ENCODE measurements at places on chromosomes 6 and 20.

GRCh38 chr6:163573503-163574179, 159.1 kb downstream of the QKI start:
- no peak for DNase-seq

DNA sequence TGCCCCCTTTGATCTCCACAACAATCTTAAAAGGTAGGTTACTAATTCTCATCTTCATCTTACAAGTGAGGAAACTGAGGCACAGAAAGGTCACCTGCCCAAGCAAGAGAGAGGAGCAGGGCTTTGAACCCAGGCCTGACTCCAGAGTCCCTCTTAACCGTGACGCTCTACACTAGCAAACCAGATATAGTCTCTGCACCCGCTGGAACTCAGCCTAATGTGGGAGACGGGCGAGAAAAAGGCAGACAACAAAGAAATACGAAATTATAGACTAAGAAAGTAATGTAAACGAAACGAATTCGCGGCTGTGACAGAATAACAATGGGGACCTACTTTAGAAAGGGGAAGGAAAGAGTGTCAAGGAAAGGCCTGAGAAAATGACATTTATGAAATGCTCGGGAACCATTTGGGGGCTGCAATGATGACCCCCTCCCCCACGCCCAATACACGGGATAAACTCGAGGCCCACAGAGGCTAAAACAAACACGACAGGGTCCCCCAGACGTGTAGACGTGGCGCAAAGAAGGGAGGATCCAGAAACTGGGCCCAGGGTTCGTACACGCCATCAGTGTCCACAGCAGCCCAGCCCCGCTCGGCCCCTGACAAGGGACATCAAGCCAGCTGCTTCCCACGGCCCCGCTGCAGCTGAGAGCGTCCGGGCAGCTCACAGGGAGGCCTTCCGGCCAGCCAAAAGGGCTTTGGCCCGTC, 637 bp downstream of the TRPC4AP start:
- DNase-seq: peak; percentile 19

DNA sequence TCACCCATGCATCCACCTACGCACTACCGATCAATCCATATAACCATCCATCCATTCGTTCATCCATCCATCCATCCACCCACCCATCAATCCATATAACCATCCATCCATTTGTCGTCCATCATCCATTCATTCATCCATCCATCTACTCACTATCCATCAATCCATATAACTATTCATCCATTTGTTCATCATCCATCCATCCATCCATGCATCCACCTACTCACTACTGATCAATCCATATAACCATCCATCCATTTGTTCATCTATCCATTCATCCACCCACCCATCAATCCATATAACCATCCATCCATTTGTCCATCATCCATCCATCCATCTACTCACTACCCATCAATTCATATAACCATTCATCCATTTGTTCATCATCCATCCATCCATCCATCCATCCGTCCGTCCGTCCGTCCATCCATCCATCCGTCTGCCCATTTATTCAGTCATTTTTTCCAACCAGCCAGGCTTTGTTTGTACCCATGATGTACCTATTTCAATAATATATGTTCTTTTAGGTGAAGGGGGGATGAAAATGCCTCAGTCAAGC, 6.1 kb upstream of the BPIFB6 start:
- DNase-seq: no peak

GRCh38 chr20:19497064-19497463, 261.0 kb upstream of the RIN2 start:
- peak; percentile 80 for DNase-seq

DNA sequence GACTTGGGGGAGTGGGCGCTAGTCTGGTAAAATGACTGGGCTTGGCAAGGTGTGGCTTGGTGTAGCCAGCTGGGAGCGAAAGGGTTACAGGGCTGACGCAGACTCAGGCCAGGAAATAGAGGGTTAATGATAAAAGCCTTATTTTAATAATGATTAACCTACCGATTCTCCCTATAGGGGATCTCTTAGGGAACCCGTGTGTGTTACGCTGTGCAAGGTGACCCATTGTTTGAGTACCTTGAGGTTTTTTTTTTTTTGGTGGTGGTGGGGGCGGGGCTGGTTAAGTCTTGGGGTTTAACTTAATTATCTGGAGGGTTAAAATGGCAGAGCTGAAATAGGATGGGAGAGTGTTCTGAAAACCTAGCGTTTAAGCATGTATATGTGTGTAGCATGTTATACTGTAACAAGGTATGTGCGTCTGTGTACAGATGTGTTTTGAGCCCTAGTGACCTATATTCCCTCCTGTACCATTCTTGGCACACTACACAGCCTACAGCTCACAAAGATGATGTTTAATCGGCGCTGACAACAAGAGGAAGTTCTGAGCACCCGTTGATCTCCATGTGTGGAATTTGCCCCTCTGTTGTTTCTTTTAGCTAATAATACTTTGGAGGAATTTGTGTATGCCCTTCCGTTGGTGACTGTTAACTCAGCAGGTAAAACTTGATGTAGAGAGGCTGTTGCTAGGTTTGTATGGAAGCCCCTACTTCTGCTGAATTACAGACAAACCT, 1.3 kb downstream of the CARMIL1 start:
- DNase-seq: no peak

DNA sequence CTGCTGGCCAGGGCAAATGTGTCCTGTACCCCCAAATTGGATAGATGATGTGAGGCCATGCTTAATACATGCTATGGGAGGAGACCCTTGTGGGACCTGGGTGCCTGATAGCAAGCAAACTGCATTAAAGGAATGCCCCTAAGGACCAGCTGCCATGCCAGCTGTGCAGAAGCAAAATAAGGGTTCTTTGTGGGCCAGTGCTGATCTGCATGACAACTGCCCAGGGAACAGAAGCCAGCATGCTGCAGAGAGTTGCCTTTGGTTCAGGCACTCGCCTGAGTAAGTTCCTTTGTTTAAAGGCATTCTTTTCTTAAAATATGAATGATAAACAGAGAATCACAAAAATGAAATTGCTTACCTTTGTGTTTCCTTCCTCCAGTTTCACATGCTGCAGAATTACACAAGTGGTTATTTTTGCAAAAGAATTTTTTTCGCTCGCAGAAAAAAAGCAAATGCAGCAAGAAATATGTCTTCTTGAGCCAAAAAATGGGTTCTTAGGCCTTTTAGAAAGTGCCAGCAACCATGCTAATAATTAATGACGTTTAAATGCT, 6.9 kb upstream of the SYNDIG1 start:
- no peak for DNase-seq

GRCh38 chr20:61543931-61544745, 292.1 kb downstream of the CDH4 start:
- DNase-seq: no peak

DNA sequence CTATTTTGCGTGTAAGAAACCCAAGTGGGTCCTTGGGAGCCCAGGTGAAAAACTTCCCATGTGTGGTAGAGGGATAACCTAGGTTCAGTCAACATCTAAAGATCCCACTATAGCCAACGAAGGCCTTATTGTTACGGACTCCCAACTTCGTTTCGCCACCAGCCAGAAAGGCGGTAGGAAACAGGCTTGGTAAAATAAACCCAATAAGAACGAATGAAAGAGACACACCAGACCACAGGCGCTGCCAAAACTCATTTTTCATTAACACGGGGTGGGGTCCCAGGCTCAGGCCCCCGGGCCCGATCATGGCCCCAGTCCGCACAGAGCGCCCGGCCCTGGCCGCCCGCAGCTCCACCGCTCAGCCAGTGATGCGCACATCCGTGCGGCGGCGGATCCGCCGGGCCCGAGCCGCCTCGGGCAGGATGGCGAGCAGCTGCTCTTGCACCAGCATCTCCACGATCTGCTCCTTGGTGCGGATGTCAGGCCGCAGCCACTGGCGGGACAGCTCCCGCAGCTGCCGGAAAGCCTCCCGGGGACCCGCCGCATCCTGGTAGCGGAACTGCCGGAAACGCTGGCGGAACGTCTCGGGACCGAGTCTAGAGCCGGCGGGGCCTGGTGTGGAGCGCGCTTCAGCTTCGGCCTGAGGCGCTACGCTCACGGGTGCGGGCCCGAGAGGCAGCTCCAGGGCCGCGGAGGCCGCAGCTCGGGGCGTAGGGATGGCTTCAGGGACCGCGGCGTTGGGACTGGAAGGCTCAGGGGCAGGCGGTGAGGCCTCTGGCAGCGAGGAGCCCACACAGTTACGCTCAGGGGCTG, 709 bp downstream of the SCAND1 start:
- peak; percentile 33 for DNase-seq

DNA sequence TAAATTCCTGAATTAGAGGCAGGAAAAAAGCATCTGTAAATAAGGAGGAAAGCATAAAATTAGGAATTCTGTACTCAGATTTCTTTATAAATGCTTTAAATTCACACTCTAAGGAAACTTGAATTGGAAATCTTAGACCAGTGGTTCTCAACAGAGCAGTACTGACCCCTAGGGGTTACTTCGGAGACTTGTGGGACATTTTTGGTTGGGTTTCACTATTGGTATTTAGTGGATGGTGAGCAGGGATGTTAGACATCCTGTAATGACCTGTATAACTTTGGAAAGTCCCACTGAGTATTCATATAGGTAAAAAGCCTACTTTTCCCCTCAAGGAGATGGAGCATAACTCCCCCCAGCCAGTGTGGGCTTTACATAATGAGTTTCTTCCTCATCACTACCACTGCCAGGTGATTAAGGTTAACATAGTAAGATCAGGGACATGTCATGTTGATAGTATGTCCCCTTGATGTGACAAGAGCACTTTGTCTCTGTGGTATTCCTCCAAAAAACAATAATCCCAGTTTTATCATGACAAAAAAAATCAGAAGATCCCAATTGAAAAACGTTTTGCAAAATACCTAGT, 31.0 kb downstream of the GLO1 start:
- DNase-seq: peak; percentile 50

DNA sequence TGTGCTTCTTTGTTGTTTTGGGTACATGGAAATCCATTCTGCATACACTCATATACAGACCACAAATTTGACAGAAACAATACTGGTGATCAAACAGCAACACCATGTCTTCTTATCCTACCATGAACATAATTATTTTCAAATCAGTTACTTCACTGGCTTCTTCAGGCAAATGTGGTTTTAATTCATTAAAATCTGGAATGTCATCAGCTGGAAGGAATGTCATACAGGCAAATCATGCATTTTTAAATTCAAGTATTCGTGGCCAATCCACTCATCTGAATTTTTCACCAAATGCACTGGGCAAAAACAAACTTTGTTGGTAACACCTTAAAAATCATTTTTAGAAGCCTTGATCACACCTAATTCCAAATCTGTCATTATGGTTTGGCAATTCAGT, 59.3 kb downstream of the KIF6 start:
- peak; percentile 60 for DNase-seq

- peak; percentile 85 for DNase-seq
Observed at GRCh38 chr20:31835977-31836852, 9.2 kb downstream of the FOXS1 start.

DNA sequence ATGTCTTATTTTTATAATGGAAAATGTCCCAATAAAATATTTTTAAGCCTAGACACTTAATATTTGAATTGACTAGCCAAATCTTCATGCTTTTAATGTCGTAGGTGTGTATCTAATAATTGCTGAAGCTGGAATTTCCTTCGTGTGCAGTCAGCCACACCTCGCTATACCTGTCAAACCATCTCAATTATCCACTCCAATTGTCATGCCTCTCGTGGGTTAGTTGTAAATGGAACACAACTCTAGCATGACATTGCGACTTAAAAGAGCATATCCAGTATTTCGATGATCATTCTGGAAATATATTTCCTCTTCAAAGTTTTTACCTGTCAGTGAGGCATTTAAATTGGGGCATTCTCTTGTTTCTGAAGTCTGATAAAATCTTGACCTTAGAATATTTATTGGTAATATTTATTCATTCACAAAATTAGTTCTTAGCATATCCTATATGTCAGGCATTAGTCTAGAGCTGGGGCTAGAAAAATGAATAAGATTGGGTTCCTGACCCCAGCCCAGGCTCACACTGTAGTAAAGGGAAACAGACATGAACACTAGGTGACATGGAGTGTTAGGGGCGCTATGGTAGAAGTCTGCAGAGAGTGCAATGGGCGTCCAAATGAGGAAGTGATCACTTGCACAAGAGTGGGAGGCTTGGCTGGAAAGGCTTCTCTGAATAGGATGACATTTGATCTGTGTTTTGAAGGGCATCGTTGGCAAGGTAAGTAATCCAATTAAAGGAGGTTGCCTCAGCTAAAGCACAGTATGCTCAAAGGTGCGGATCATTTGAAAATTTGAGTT, 11.0 kb upstream of the CFAP206 start:
- DNase-seq: no peak

DNA sequence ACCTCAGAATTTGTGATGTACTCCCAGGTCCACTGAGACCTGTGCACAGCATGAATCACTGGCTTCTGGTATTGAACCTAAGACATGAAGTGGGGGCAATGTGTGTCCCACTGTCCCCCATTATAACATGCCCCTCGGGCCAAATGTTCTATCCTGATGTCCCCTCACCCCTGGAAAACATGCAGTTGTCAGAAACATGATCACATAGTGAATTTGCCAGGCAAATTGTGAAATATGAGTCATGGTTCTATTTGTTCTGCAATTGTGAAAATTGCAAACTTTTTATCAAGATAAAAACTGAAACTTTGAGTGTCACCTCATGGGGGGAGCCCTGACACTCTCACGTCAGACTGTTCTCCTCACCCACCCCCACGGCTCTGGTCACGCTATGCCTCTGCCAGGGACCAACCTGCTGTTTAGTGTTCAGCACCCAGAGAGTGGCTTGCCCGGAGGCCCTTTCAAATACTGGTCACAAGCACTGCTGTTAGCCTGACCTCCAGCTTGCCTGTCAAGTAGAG, 305.3 kb downstream of the CLIC5 start:
- DNase-seq: peak; percentile 25

- no peak for DNase-seq
Observed at GRCh38 chr6:101231606-101232235, 161.8 kb upstream of the GRIK2 start.
